ENCODE measurements at places on chromosomes 6 and 20. TPM values are rescaled to one million over a fixed set of nuclear protein-coding genes. Genes with fewer than 3 reads are reported as not detected.

Gene GSTA3
- not detected for total RNA-seq

Gene ADTRP
- total RNA-seq, result 0.22 TPM

Gene RMND1
- 24.0 TPM for total RNA-seq

Gene FHL5
- 2.0 TPM for total RNA-seq

Gene NPEPL1
- total RNA-seq, result 22.3 TPM

Gene SLC22A3
- 8.2 TPM for total RNA-seq

Gene CAGE1
- total RNA-seq, result 0.04 TPM

Gene FBXO9
- 47.2 TPM for total RNA-seq

Gene CFAP61
- 0.71 TPM for total RNA-seq

Gene ZBTB12
- 2.7 TPM for total RNA-seq

Gene PPP1R16B
- 5.5 TPM for total RNA-seq

Gene LY6G6C
- 0.09 TPM for total RNA-seq
